Substantia nigra (tissue), 51 donors: ENCODE measurements at places on chromosomes 6 and 20.

- no peak for DNase-seq
Measured at GRCh38 chr20:376750-377149, 3.8 kb upstream of the TRIB3 start.

- no peak for DNase-seq
Measured at GRCh38 chr6:23951691-23952090, 174.3 kb upstream of the NRSN1 start.

DNA sequence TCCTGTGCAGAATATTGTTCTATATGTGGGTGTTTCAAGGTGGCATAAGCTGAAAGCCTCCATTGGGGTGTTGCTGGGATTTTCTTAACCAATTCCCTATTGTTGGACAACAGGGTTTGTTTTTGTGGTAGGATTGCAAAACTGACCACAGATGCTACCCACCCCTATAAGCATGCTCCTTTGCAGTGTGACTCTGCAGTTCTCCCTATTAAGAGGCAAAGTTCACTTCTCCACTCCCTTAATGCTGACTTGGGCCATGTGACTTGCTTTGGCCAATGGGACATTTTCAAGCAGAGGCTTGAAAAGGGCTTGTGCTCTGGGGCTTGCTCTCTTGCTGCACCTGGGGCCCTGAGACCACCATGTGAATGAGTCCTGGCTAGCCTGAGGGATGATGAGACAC, 8.5 kb upstream of the ANGPT4 start:
- no peak for DNase-seq

DNA sequence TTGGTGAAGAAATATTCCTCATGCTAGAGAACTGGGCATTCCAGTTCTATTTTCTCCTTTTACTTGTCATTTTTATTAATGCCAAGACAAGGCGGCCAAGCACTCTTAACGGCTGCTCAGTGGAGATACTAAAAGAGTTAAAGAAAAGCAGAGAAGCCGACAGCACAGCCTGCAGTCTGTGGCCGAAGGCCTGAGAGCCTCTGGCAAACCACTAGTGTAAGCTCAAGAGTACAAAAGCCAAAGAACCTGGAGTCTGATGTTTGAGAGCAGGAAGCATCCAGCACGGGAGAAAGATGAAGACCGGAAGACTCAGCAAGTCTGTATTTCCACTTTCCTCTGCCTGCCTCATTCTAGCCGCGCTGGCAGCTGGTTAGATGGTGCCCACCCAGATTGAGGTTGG, 167.1 kb upstream of the FUT9 start:
- DNase-seq: peak; percentile 13

DNA sequence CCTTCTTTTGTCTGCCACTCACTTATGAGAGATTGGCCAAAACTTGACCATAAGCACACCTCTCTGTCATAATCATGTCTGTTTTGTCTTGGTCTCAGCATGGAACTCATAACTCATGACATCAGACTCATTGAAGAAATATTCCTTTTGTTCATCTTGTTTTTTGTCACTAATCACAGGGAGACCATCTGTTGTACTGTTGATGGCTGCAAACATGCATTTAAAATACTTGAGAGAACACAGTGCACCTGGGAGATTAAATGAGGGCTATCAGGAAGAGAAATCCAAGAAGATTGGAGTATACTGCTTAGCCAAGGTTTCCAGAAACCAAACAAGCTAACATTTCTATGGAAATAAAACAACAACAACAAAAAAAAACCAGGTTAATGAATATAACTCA, 689.7 kb downstream of the EPM2A start:
- no peak for DNase-seq

GRCh38 chr20:1894951-1895673, at the start of gene SIRPA:
Gene SIRPA, plus strand, starts transcription at chr20:1895407. Its CDS starts 41 bp downstream, at chr20:1895448.
- DNase-seq: peak; percentile 75

GRCh38 chr6:53280207-53280606, 68.5 kb downstream of the ELOVL5 start:
- no peak for DNase-seq

- no peak for DNase-seq
Measured at GRCh38 chr20:48198929-48199451, 413.7 kb upstream of the SULF2 start.

- DNase-seq: no peak
Measured at GRCh38 chr6:6218759-6219085, 101.7 kb downstream of the F13A1 start.

- no peak for DNase-seq
Measured at GRCh38 chr6:155190677-155191076, 73.1 kb upstream of the CLDN20 start.

DNA sequence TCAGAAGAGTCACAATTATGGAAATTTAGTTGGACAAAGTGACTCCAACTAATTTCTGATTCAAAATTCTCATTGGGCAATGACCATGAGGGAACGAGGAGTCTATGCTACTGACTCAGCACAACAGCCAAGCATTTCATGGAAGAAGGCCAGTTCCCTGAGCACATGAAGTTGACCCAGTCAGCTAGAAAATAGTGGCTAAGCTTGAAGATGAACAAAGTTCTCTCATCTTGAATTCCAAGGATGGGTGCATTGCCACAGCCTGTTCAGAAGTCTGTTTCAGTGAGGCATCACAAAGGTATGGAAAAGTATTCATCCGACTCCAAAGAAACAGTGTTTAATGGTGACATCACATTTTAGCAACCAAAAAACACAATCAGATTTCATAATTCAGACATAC, 676.9 kb downstream of the HACE1 start:
- no peak for DNase-seq

- no peak for DNase-seq
Measured at GRCh38 chr6:53795702-53796450, 1.1 kb downstream of the LRRC1 start.

- no peak for DNase-seq
Measured at GRCh38 chr20:44758247-44759101, 12.8 kb downstream of the KCNK15 start.

- no peak for DNase-seq
Measured at GRCh38 chr20:53786071-53786444, 192.4 kb upstream of the ZNF217 start.

- no peak for DNase-seq
Measured at GRCh38 chr20:9149796-9150195, 80.9 kb downstream of the PLCB4 start.

DNA sequence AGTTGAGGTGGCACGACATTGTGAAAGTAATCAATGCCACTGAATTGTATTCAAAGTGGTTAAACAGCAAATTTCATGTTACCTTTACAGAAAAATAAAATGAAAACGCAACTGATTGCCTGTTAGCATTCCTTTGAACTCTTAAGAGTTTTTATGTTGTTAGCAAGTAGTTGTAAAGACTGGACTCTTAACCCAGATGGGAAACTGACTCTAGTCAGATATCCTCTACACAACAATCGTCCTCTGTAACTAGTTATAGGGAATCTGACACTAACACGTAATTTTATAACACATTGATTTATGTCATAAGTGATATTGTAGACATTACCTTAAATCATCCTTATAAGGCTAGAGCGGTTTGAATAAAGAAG, 3.0 kb upstream of the FBXO9 start:
- DNase-seq: no peak

DNA sequence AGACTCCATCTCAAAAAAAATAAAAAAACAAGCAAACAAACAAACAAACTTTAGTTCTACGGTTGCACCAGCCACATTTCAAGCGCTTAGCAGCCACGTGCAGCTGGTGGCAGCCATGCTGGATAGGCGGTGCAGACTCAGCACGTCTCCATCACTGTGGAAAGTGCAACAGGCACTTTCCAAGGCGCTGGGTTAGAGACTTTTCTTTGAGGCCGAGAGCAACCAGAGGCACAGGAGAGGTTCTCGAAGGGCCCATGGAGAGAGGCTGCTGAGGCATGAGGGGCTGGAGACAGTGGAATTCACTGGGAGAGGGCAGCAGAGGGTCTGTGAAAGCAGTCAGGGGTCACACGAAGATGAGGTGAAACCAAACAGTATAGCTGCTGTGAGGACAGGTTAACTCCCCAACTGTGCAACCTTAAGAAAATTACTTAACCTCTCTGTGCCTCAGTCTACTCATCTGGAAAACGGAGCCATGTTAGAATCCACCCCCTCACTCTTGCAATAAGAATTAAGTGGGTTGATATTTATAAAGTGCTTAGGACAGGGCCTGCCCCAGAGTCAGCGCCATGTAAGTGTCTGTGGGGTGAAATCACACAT, 27.5 kb downstream of the TGM2 start:
- no peak for DNase-seq

- DNase-seq: no peak
Measured at GRCh38 chr6:71721642-71722041, 164.7 kb upstream of the RIMS1 start.

- DNase-seq: no peak
Measured at GRCh38 chr6:136225496-136225895, 24.6 kb downstream of the MTFR2 start.

DNA sequence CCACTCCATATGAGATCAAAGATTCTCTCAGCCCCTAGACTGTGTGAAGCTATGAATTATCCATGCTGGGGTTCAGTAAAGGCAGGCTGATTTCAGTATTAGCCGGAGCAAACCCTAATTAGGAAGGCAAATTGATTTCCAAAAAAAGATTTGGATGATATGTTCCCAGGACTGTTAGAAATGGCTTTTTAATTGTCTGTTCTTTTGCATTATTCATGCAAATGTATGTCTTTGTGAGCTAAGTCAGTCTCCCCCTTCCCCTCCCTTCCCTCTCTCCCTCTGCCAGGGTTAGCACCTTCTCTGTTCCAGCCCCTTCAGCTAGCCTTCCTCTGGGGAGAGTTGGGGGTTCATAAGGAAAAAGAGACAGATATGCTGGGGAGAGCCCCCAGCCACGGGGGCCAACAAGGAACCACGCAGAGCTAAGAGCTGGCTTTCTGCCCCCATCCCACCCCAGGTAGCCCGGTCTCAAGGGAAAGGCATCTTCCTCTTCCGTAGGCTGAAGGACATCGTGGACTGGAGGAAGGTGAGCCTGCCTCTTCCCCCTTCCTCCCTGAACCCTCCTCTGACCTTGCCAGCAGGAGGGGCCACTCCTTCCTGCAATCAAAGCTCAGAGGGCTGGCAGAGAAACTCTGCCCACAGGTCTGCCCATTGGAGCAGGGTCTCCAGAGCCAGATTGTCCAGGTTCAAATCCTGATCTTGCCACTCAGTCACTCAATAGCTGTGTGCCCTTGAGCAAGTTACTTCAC, 32.3 kb downstream of the PDRG1 start:
- no peak for DNase-seq

GRCh38 chr6:130843575-130844320, 16.5 kb downstream of the SMLR1 start:
- no peak for DNase-seq
